ENCODE measurements at places on chromosomes 5 and 9.
A peak's percentile ranks its signal among the peaks of the same experiment; 100 is the strongest.

DNA sequence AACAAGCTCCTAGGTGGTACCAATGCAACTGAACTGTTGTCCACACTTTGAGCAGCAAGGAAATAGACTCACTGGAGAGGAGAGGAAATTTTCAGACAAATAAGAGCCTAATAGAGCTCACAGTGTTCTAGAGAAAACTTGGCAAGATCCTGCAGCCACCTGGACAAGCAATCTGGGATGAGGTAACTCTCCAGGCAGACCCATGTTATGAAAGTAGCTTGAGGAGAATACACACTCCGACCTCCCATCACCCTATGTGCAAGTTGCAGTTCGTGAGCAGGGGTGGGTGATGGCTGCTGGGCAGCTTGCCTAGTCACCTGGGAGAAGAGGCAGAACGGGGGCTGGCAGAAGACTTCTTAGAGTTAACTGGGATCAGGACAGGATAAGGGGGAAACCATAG lies 102.2 kb downstream of the KLF4 start:
- peak; percentile 35 for DNase-seq

DNA sequence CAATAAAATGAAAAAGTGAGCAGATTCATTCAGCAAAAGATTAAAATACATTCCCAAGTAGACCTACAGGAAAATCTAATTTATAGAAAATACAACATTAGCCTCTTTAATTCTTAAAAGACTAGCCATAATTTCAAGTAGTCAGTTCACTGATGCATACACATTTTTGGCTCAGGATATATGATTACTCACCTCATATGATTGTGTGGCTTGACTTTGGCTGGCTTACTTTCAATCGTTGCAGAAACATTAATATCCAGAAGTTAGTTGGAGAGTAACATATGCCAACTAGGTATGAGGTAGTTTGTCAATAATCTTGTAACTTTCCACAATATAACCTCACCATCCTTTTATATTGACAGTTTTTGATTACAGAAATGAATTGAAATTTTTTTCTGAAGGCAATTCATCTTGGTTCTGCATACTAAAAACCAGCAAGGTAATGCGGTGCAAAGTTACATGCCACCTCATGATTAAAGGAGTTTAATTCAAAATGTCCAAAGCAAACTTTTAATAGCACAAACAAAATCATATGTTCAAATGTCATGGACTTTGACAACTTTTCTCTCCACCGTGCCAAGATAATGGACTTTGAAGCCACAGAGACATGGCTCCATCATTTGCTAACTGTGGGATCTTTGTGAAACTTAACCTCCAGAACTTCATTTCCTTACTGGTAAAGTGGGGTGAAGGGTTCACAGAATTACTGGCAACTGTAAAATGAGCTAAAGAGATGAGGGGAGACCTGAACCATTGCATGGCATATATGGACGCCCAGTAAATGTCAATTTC lies 76.6 kb upstream of the PAM start:
- DNase-seq = no peak

- no peak for DNase-seq
These were observed 59.9 kb downstream of the ZFAND5 start for GRCh38 chr9:72305102-72305546.

DNA sequence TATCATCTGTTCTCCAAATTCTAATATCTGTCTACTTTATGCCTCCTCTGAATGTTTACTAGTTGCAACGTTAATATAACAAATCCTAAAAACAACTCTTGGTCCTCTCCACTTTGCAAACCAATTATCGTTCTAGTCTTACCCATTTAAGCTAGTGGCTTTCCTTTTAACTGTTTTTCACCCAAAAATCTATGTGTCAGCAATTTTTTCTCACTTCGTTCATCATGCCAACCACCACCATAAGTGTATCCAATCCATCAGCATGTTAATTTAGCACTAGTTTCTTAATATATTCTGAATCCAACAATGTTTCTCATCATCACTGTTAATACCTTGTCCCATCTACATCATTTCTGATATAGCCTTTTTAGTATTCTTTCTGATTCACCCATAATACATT lies 90.0 kb upstream of the RORB start:
- no peak for DNase-seq

DNA sequence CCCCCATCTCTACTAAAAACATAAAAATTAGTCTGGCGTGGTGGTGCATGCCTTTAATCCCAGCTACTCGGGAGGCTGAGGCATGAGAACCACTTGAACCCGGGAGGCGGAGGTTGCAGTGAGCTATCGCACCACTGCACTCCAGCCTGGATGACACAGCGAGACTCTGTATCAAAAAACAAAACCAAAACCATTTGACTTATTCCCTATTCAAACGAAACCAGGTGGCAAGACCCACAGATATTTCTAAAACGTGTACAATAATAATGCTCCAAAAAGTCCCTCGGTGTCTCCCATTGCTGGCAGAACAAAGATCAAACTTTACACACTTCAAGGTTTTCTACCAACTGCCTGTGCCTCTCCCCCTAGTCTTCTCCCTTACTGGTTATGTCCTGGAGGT lies 29.8 kb downstream of the HMGCR start:
- DNase-seq = no peak

- no peak for DNase-seq
These were observed 200.2 kb downstream of the PLK2 start for GRCh38 chr5:58259685-58260152.

GRCh38 chr5:56212130-56212879 lies 20.8 kb downstream of the ANKRD55 start:
- DNase-seq = no peak

- no peak for DNase-seq
These were observed 47.3 kb downstream of the RASGEF1C start for GRCh38 chr5:180161420-180162303.

DNA sequence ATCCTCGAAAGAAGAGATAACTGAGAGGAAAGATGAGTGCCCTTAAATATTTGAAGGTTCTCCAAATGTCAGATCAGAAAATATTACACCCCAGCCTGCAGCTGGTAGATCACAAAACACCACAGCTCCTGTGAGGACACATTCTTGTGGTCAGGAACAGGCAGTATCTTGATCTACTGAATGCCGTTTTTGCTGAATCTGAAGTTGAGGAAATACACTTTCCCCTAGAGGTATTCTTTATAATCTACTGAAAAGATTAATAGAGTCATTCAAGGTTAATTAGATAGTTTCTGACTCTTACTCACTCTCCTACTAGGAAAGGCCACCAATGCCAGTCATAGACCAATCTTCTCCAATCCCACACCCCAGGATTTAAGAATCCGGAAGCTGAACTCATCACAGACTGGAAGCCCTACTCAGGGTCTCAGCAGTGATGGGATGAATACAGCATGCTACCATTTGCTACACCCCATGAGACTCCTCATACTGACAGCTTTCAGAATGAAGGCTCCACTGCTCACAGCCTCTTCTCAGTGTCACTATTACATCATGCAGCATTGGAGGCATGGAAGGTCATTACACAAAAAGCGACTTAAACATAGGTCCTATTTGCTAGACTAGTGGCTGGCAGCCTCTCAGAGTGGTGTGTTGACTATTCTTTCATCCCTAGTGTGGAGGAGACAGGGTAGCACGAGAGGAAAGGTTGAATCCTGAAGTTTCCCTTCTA lies 143.9 kb upstream of the SLC1A3 start:
- no peak for DNase-seq

DNA sequence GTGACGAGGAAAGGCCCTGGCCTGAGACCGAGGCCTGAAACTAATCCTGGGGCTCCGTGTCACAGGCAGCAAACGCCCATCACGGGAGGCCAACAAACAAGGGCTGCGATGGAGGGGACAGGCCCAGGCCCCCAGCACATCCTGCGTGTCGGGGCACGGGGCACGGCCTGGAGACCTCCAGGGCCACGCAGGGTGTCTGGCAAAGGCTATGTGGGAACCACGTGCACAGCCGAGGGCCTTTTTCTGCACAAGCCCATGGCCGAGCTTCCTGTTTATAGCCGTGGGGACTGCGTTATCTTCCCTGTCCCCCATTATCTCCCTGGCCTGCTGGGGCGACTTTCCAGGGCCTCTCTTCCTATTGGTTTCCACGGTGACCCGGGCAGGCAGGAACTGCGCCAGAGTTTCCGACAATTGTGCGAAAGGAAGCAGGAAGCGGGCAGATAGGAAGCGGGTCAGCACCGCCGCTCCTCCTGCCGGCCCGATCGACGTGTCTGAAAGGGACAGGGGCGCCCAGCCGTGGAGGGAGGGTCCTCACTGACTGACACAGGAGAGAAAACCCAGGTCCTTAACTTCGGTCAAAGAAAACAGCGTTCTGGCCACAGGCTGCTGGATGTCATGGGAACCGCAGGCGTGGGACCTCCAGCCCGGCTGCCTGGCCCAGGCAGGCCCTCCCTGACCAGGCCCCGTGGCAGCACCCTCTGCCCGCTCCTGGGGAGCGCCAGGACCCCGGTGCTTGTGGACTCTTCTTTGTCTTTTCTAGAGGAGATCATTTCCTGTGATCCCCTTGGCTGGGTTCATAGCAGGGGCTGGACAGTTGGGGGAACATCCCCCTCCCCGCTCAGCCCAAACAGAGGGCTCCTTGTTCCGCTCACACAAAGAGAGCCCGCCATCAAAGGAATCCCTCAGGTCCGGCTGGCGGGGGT lies 29.1 kb upstream of the SEC16A start:
- peak; percentile 37 for DNase-seq

- no peak for DNase-seq
These were observed 15.2 kb upstream of the NEK6 start for GRCh38 chr9:124242331-124243194.

DNA sequence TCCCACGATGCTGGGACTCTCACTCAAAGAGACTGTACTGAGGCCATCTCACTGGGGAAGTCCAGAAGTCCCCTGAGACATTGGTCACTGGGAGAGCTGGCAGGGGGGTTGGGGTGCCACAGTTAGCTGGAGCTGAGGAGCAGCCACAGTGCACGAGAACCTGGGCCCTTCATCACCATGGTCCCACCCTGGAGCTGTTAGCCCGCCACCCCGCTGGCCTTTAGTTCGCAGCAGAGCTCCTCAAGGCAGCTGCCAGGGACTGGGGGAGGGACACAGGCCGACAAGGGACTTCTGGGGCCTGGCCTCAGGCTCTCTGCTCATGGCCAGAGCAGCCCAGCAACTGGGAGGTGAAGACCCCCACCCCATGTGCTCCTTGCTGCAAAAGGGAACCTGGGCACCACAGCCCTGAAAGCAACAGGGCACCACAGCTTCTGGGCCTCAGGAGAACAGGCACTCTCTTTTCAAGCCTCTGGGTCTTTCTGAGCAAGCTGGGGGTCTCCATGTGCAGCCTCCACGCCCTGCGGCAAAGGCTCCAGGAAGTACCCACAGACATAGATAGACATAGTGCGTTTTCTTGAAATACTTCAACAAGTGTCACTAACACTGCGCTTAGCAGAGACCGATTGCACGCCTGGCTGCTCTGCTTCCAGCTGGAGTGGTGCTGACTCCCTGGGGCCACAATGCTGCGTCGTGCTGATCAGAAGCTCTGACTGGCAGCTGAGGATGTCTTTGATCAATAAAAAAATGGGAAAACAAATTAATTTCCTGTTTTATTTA lies 46.0 kb downstream of the VAV2 start:
- no peak for DNase-seq

- DNase-seq = no peak
These were observed 240.9 kb downstream of the TLE4 start for GRCh38 chr9:79812507-79813257.

- no peak for DNase-seq
These were observed 100.7 kb downstream of the RAB3C start for GRCh38 chr5:58683567-58683966.

DNA sequence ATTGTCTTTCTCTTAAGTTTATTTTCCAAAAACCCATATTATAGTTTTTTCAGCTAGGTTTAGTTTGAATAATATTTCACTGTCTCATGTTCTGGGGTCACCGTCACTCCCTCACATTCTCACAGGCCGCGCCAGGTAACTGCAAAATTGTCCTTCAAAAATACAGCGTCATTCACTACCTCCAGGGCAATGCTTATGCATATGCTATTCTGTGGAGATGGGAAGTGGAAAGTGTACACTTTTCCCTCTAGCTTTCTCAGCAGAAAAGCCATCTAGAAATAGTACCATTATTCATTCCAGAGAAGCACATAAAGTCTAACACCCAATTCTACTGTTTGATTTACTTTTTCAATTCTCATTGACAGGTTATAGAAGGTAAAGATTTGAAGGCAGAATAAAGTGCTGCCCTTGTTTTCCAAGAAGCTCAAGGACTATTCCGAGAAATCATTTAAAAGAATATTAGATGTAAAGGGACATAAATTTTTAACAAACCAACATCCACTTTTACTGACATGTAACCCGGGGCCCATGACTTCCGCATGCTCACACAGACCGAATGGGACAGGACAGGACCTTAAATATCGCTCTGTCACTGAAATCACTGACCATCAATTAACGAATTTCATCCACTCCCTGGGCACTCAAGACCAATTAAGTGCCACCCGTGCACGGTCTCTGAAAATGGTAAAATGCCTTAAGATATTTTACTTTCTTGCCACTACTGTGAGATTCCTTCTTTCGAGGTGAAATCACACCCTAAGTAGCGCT lies 720 bp downstream of the NUDT12 start:
- DNase-seq = no peak

GRCh38 chr9:89680547-89681467 lies 76.0 kb downstream of the GADD45G start:
- no peak for DNase-seq

DNA sequence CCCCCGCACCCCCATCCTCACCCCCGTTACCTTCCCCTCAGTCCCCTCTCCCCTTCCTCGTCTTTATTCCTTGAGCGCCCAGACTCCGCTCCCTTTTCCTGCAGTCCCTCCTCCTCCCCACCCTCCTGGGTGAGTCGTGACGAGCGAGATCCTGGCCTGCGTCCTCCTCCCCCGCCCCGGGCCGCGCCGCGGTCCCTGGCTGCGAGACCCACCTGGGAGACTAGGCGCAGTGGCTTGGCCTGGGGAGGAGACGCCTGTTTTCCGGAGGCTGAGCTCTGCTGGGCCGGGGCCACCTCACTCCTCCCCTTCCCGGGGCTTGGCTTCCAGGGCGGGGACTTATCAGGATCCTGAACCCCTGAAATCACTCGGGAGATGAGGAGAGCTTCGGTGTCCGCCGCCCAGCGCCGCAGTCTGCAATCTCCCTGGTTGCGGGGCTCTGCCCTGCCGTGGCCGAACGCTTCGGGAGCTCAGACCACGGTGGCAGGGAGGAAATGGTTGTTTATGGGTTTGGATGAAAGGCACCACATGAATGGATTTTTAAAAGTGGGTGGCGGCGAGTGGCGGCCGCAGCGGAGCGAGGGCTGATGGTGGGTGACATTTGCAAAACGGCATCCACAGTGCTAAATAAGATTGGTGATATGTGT lies 984 bp downstream of the STXBP1 start:
- DNase-seq = peak; percentile 68

DNA sequence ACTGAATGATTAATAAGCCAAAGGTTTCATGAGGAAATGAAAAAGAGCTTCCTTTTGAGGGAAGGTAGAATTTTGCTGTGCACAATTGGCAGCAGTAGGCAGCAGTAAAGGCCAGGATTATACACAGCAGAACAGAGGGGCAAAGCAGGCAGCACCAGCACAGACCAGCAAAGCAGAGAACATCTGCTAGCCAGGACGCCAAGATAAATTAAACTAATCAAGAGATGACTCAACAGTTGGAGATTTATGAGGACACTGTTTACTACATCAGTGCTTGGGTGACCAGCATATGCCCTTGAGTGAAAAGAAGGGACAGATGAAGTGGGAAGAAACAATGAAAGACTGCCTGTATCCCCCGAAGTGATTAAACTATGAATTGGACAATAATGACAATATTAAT lies 871.4 kb upstream of the CDH10 start:
- no peak for DNase-seq
